Stimulated activated CD4-positive, alpha-beta T cell treated with anti-CD3 and anti-CD28 coated beads, Interleukin-15, amount 100 ng/mL, for 1 hour (primary cell): ENCODE measurements at places on chromosomes 2 and 18.

GRCh38 chr18:61926532-61926931 lies 33.7 kb upstream of the RNF152 start:
- no peak for DNase-seq

DNA sequence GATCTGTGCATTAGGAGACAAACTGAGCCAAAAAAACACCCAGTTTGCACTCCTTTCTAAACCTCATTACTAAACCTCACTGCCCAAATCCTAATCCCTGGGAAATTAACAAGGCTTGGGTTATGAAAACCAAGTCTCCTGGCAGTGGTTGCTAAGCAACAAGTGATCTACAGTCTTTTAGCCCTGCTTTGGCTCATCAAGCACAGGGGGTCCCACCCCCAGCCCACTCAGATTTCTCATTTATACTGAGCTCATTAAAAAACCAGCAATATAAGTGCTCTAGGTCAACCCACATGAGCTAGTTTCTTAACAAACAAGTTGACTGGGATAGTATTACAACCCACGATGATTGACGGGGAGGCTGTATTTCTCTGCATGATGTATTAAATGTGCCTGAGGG lies 18.4 kb downstream of the DNER start:
- no peak for DNase-seq

DNA sequence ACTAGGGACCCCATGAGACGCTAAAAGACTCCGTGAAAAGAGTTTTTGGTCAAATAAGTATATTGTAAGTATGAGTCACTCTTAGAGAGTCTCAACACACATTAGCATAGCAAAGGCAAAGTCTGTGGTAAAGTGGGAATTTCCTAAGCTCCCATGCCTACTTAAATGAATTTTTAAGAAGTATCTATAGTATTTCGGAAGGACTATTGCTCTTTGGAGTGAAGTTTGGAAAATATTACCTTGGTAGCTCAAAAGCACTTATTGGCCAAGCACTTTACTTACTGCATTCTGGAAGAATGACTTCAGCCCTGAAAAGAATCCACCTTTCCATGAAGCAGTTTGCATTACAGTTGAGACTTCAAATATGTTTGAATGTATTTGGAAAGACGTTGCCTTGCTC lies 57.1 kb downstream of the CAVIN2 start:
- DNase-seq: no peak

DNA sequence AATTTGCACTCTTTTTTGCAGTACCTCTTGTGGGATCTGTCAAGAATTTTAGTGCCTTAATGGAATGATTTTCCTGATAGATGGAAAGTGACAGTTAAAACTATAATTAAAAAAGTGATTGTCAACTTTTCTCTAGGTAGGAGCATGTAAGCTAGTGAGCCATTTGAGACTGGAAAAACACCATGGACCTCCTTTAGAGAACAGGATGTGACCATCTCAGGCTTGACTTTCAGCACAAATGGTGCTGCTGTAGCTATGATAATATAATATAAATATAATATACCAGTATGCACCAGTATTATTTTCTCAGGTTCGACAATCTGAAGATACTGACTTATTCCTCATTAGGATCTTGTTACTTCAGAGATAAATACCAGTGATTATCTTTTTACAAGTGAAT lies 27.8 kb downstream of the ZNF236 start:
- DNase-seq: no peak
